ENCODE measurements at places on chromosomes 11 and 22.

GRCh38 chr11:13145461-13145860 is 132.1 kb upstream of the BMAL1 start:
- H3K27ac ChIP-seq: no peak overlapping the region
- no peaks in the 10 kb centered on the region for H3K36me3 ChIP-seq
- no peak overlapping the region for H3K4me3 ChIP-seq

DNA sequence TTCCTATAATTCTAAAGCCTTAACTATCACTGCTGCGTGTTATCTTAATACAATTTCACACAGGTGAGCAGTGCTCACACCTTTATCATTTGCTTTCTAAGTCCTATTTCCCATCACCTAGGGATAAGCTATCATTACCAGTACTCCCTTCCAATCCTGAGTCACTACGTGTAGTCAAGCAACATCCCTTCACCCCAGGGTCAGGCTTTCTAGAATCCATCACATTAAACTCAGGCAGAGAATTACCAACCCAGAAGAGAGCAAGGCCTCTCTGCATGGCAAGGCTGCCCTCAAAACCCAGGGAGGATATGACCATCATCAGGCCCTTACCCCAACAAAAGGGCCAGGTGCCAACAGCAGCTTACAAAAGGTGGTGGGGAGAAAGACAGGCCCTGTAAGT is 9.8 kb downstream of the PACSIN2 start:
- H3K4me1 ChIP-seq: peaks cover 21% of the 10 kb centered on the region
- H3K27ac ChIP-seq: no peak overlapping the region
- DNase-seq: no peak
- H3K27me3 ChIP-seq: no peaks in the 10 kb centered on the region
- no peaks in the 10 kb centered on the region for H3K36me3 ChIP-seq

DNA sequence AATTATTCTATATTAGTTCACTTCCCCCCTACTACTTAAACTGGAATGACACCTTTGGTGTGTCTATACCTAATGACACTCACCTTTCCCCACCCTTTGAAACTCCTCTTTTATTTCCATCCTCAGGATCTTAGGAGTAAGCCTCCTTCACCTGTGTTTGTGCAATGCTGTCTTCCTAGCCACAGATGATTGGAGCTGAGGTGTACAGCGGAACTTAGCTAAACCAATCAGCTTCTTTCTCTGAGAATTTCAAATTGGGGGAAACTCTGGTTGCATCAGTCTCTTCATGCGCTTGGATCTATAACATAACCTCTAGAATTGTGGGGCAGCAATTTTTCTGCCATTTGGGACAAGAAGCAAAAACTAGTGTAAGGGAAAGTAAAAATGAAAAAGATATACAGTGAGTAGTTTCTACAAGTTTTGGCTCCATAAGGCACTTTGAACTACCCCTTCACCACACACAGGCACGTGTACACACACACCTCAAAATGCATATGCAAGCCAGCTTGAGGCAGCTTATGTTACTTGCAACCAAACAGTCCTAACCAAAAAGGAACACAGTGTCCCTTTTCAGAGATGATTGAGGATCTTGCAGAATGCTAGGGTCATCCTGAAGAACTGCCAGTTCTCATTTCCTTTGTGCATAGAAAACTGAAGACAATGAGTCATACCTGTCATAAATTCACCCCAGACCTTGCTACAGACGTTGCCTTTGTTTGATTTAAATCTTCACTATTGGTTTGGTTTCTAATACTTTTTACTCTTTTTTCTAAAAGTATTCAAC is 36.0 kb upstream of the LDLRAD3 start:
- H3K27me3 ChIP-seq: no peaks in the 10 kb centered on the region
- no peak for DNase-seq
- H3K36me3 ChIP-seq: no peaks in the 10 kb centered on the region
- H3K4me3 ChIP-seq: no peak overlapping the region
- H3K27ac ChIP-seq: no peak overlapping the region

GRCh38 chr22:36352803-36353507 is 34.8 kb downstream of the MYH9 start:
- H3K27ac ChIP-seq: no peak overlapping the region
- DNase-seq: no peak
- H3K36me3 ChIP-seq: peaks cover 22% of the 10 kb centered on the region
- peaks cover 11% of the 10 kb centered on the region for H3K4me1 ChIP-seq
- no peak overlapping the region for H3K4me3 ChIP-seq

- peaks cover 31% of the 10 kb centered on the region for H3K4me1 ChIP-seq
- no peak overlapping the region for H3K27ac ChIP-seq
- no peak for DNase-seq
Observed at GRCh38 chr11:120519474-120519873, 7.9 kb downstream of the GRIK4 start.

GRCh38 chr11:70251659-70252321 is 18.7 kb upstream of the PPFIA1 start:
- peaks cover 1% of the 10 kb centered on the region for H3K4me1 ChIP-seq
- H3K36me3 ChIP-seq: no peaks in the 10 kb centered on the region
- peaks cover 23% of the 10 kb centered on the region for H3K27me3 ChIP-seq
- H3K4me3 ChIP-seq: no peak overlapping the region
- no peak overlapping the region for H3K27ac ChIP-seq

DNA sequence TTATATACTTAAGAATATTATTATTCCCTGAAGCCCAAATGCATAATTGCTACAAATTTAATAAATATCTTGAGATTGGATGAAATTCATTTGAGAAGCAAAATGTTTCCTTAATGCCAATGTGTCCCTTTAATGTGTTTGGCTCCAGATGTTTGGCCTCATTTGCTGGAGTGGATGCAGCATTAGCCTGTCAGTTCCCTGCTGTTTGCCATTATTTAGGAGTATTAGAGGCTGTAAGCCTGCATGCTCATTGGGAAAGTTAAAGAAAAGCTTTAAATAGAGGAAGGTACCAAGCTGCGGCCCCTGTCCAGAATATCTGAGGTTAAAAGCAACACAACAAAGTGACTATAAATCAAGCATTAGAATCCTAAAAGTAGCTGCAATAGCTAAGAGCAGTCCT is 54.8 kb upstream of the PITPNB start:
- H3K4me1 ChIP-seq: peaks cover 7% of the 10 kb centered on the region
- peak overlapping the region; percentile 80 for H3K27ac ChIP-seq
- no peaks in the 10 kb centered on the region for H3K36me3 ChIP-seq
- H3K27me3 ChIP-seq: no peaks in the 10 kb centered on the region
- peak; percentile 44 for DNase-seq
- H3K4me3 ChIP-seq: no peak overlapping the region

DNA sequence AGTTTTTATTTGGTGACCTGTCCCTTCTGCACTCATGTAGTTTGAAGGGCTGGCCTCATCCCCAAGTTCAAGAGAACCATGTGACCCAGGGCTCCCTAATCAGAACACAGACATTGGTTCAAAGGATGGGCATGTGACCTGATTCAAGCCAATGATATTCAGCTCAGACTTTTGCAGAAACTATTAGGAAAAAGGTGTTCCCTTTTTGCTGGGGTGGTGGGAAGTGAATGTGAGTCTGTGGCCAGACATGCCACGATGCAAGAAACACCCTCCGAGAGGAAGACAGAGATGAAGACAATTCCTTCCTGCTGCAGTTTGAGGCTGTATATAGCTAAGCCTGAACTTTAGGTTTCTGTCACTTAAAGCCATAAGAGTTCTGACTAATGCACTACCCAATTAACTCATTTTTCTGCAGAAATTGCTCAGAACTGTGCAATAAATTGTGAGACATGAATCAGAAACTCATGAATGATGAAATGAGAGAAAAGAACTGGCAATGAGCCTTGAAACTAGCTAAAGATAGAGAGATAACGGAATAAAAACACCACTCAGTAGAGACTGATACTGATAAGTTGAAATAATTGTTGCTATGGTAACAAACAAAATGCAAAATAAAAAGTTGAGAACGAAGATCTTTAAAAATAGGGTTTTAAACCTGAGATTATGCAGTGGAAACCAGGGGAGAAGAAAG is 9.2 kb upstream of the MAPK1 start:
- no peaks in the 10 kb centered on the region for H3K4me1 ChIP-seq
- H3K27me3 ChIP-seq: no peaks in the 10 kb centered on the region
- H3K36me3 ChIP-seq: no peaks in the 10 kb centered on the region
- no peak for DNase-seq
- no peak overlapping the region for H3K27ac ChIP-seq

DNA sequence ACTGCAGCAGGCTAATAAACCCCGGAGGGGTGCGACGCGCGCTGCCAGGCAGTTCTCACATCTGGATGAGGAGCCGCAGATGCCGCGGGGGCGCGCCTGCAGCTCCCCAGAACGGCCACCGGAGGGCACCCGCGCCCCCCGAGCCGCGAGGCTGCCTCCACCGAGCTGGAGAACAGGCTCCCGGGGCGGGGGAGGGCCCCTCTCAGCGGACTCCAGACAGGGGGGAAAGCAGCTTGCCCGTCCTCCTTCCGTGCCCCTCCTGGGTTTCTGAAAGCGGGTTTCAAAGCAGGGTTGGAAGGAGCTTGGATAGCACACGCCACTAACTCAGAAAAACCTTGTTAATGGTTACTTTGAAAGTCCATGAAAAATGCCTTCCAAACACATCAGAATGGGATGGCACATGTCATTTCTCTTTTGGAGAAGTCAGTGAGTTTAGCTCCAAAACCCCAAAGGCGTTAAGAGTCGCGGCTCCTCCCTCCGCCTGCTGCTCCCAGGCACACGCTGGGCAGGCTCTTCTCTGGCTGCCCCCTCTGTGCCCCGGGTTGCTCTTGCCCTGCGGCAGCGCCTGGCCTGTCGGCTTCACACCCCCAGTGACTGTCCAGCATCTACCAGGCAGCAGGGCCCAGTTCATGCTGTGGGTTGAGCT is 317.8 kb downstream of the NTM start:
- no peak overlapping the region for H3K4me3 ChIP-seq
- H3K27ac ChIP-seq: no peak overlapping the region
- peak; percentile 56 for DNase-seq
- no peaks in the 10 kb centered on the region for H3K36me3 ChIP-seq

DNA sequence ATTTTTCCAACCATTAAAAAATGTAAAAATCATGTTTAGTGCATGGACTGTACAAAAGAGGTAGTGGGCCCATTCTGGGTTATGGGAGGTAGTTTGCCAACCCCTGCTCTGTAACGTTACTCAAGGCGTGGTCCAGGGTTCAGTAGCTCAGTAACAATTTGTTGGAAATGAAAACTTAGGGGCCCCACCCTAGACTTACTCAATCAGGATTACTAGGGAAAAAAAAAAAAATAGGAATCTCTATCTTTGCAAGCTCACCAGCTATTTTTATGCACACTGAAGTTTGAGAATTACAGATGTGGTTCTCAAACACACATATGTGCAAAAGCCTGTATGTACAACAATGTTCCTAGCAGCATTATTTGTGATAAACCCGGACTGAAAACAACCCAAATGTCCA is 17.3 kb upstream of the LMO2 start:
- no peak for DNase-seq
- no peak overlapping the region for H3K27ac ChIP-seq
- no peaks in the 10 kb centered on the region for H3K27me3 ChIP-seq

GRCh38 chr22:39446239-39446721 is 10.5 kb upstream of the MGAT3 start:
- H3K27me3 ChIP-seq: no peaks in the 10 kb centered on the region
- no peak for DNase-seq
- H3K36me3 ChIP-seq: no peaks in the 10 kb centered on the region
- H3K4me3 ChIP-seq: no peak overlapping the region
- peaks cover 9% of the 10 kb centered on the region for H3K4me1 ChIP-seq

GRCh38 chr11:46972343-46972742 is 35.8 kb downstream of the CSTPP1 start:
- no peak for DNase-seq
- H3K4me1 ChIP-seq: peaks cover 14% of the 10 kb centered on the region
- no peak overlapping the region for H3K27ac ChIP-seq
- H3K4me3 ChIP-seq: no peak overlapping the region

- peak; percentile 89 for DNase-seq
- H3K4me1 ChIP-seq: peaks cover 29% of the 10 kb centered on the region
- H3K36me3 ChIP-seq: peaks cover 6% of the 10 kb centered on the region
- H3K27me3 ChIP-seq: no peaks in the 10 kb centered on the region
- H3K4me3 ChIP-seq: peak overlapping the region; percentile 92
Observed at GRCh38 chr11:63767565-63768236, 874 bp downstream of the ZFTA start.

- peak; percentile 68 for DNase-seq
- H3K4me3 ChIP-seq: no peak overlapping the region
- H3K36me3 ChIP-seq: no peaks in the 10 kb centered on the region
- H3K27ac ChIP-seq: peak overlapping the region; percentile 21
Observed at GRCh38 chr11:93444617-93445073, 98.5 kb downstream of the SMCO4 start.

DNA sequence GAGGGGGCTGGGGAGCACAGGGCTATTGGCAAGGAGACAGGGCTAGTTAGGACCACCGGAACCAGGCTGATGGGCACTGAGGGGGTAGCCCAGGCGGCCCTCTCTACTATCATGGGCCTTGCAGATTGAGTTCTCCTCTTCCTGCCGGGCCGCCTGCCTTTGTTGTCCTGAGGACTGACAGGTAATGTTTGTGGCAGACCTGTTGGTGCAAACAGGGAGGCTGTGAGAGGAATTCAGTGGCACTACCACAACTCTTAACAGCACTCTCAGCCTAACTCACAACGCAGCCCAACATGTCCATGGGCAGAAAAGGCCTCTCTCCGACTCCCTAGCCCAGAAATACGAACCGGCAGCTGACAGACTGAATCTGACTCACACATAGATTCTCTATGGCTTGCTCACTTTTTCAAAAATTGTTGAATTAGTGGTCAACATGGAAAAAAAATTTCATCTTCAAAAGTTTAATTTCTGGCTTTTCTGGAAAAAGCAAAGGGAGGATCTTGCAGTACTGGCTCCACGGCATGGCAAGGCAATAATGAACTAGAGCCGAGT is 11.4 kb downstream of the KCNJ5 start:
- no peaks in the 10 kb centered on the region for H3K36me3 ChIP-seq
- no peak overlapping the region for H3K4me3 ChIP-seq
- DNase-seq: no peak
- H3K4me1 ChIP-seq: peaks cover 16% of the 10 kb centered on the region
- H3K27me3 ChIP-seq: peaks cover 65% of the 10 kb centered on the region

DNA sequence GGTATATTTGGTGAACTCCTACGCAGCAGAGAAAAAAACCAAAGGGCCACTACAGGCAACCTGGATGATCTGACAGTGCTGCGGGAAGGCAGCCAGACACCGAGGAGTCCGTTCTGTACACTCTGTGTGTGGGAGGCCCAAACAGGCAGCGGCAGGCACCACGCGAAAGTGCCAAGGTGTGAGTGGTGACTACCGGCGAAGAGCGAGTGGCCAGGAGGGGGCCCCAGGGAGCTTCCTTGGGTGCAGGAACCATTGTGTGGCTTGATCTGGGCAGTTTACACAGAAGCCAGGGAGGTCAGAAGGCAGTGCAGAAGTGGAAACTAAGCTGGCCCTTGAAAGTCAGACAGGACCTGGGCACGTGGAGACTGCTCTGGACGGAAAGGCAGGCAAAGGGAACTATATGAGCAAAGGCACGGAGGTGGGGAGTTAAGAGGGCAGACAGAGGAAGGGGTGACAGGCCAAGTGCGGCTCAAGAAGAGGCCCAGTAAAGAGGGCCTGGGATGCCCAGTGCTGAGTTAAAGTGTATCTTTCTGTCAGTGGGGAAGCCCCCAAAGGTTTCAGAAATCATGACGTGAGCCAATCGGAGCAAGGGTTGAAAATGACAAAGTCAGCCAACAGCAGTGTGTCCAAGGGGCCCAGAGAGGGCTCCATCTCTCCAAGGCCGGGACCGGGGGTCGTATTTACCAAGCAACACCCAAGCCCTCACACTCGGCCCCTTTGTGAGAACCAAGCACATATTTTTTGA is 10.6 kb downstream of the TMEM184B start:
- H3K4me1 ChIP-seq: peaks cover 28% of the 10 kb centered on the region
- H3K4me3 ChIP-seq: no peak overlapping the region
- DNase-seq: no peak
- no peaks in the 10 kb centered on the region for H3K27me3 ChIP-seq
- peaks cover 7% of the 10 kb centered on the region for H3K36me3 ChIP-seq

Measured in neuronal stem cell (in vitro differentiated cells).